Neural cell (in vitro differentiated cells): ENCODE measurements at places on chromosomes 1 and 21. TPM values are rescaled to one million over a fixed set of nuclear protein-coding genes. Genes with fewer than 3 reads are reported as not detected.

The RAB29 gene
- polyA plus RNA-seq: 0.18 and 0.40 TPM in 2 replicates

The SPAG17 gene
- 0.14 and 0.25 TPM in 2 replicates for polyA plus RNA-seq

The TDRD5 gene
- polyA plus RNA-seq: not detected in 2 replicates

The PIK3R3 gene
- polyA plus RNA-seq: 119 and 125 TPM in 2 replicates

The KCNJ10 gene
- not detected in 2 replicates for polyA plus RNA-seq

The RGS13 gene
- polyA plus RNA-seq: not detected in 2 replicates

The C4BPB gene
- not detected in 2 replicates for polyA plus RNA-seq

The C1orf56 gene
- 0.87 and 1.2 TPM in 2 replicates for polyA plus RNA-seq

The FCRL6 gene
- polyA plus RNA-seq: not detected in 2 replicates

The AMPD1 gene
- not detected in 2 replicates for polyA plus RNA-seq

The DMAP1 gene
- polyA plus RNA-seq: 46.4 and 55.6 TPM in 2 replicates

The DUSP10 gene
- polyA plus RNA-seq: 2.0 and 3.0 TPM in 2 replicates

The SOX13 gene
- 1.7 TPM in 2 replicates for polyA plus RNA-seq
